ENCODE measurements at places on chromosomes 2 and 18.

DNA sequence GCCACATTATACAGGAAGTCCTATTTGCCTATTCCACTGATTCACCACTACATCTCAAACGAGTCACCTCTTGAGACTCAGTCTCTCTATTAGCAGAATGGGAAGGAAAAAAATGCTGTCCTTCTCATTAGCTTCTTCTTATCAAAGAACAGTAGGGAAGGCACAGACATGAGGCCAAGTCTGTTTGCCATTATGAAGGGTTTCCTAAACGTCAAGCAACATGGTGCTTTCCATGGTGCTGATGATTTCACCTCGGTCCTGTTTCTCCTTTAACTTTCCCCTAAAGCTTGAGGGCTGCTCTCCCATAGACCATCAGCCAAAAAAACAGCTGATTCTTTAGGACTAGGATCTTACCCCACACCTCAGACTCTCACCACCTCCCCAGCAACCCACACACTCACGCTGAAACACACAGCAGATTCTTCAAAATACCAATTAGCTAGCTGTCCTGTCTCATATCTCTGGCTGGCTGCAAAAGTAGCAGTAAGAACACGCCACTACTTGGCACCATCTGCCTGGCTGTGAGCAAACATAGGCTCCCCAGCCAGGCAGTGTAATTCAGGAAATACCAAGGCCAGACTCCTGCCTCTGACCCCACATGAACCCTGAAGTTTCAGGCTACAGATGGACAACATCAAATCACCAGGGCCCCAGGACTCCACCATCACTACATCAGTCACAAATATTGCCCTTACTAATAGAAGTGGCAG is 30.5 kb downstream of the GALNT14 start:
- DNase-seq = no peak

DNA sequence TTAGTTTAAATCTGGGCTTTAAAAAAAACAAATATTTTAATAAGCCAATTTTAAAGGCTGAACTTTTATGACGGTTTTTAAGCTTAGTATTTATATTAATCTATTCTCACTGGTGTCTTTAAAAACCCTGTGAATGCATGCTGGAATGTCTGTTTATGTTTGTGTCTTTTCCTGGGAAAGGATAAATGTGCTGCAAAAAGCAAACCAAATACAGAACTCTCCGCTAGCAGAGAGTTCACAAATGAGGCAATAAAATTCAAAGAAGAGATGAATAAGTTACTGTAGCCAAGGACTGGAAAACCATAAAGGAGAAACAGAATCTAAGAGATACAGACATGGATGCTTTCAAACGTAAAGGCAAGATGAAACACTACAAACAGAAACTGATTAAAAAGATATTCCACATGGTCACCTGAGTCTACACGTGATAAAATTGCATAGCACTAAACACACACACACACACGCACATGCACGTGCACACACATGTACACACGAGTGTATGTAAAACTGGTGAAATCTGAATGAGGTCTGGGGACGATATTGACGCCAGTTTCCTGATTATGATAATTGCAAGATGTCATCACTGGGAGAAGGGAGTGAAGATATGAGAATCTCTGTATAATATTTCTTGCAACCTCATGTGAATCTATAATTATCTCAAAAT is 4.5 kb downstream of the TWIST2 start:
- DNase-seq = no peak

DNA sequence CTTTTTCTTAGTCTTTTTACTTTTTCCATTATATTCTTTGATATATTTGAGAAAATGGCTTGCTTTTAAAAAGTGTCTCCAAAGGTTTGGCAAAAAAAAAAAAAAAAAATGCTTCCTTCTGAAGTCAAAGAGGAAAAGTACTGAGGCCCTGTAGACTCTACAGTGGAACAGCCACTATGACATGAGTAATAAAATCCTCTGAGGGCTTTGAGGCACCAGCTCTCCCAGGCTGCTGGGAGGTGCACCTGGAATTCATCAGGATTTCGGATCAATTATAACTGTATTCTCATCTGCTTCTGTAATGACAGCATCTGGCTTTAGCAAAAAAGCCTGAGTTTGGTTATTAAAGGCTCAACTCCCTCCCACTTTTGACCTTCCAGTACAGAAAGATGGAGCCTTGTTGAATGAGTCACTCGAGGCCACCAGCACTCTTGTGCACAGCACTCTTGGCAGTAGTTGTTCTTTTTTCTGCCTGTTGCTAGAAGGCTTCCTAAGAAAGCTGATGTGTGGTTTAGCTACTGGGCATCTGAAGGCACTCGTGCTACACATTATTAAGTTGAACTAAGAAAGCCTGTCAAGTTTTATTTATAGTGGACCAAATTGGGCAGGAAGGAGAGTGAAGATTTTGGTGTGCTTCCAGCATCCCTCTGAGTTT is 131.3 kb downstream of the PRPF40A start:
- DNase-seq = no peak

- no peak for DNase-seq
Measured at GRCh38 chr2:54404270-54404669, 51.9 kb upstream of the SPTBN1 start.

DNA sequence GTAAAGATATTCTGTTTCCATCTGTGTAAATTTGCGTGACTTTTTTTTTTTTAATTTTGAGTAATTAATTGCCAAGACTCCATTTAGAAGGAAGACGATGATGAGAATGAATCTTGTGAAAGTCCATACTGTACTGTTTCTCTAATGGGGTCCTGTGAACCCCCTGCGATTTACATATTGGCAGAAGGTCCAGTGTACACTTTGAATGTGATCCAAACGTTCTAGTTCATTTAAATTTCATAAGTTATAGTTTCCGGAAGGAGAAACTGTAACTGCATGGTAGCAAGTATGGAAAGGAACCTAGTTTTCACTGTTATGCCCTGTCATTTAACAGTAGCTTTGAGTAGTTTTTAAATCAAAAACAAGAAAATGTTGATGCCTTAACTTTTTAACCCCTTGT is 166.7 kb downstream of the FMNL2 start:
- no peak for DNase-seq

GRCh38 chr2:152542337-152542994 is 174.8 kb downstream of the PRPF40A start:
- no peak for DNase-seq

DNA sequence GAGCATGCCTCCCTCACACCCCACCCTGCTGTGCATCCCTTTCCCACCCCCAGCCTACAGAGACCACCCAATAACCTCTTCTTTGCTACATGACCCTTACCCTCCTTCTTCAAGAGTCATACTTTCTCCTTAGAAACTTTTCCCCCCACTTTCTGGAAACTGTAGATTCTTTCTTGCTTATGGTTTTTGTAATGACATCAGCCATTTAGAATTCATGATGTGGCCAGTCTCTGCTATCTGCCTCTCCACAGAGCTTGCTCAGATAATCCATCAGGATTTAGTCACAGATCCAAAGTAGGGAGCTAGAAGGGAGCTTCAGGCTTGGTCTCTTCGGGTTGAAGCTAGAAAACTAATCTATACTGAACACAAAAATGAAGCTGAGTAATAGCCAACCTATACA is 36.5 kb downstream of the GALM start:
- no peak for DNase-seq

DNA sequence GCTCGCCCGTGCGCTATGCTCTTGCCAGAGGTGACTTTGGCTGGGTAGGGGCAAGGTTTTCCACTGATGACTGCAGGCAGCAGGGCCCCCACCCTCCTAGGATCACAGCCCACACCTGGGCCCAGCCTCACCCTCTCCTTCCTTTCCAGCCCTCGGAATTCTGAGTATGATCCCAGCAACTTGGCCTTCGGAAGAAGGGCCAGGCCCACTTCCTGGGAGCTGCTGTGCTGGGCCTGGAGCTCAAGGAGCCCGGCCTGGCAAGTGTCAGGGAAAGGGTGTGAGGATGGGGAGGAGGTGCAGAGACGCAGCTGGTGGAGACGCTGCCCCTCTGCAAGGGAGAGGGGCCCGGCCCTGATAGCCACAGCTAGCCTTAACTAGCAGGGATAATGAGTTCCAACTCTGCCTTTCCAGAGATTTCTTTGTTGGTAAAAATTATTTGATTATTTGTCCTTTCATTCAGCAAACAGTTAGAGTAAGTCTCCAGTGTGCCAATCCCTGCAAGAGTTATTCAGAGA is 1.7 kb upstream of the CNDP1 start:
- no peak for DNase-seq

GRCh38 chr2:215621381-215621780 is 185.5 kb upstream of the FN1 start:
- DNase-seq = no peak

GRCh38 chr2:96953611-96953978 is 32.8 kb downstream of the FAM178B start:
- no peak for DNase-seq

GRCh38 chr18:77601567-77601966 is 351.9 kb downstream of the GALR1 start:
- no peak for DNase-seq

All from NCI-H1048 (cell line).